ENCODE measurements at places on chromosomes 2 and 18. TPM values are rescaled to one million over a fixed set of nuclear protein-coding genes. Genes with fewer than 3 reads are reported as not detected.

Gene FOXD4L1
- 0.02 TPM for polyA plus RNA-seq

DNA sequence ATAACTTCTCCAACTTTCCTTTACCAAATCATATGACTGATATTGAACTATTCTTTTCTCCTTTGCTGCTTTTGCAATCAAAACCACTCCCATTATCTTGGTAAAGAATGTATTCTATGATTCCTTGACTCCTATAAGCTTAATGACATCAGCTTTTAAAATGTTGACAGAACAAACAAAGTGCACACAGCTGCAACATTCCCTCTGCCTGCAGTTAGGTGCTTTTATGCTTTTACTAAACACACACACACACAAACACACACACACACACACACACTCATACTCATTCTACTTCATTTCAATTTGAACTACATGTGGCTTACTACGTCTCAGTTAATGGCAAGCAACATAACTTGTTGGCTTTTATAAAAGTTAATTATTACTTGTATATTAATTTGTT, 946.6 kb downstream of the DPP10 start:
- DNase-seq = no peak

DNA sequence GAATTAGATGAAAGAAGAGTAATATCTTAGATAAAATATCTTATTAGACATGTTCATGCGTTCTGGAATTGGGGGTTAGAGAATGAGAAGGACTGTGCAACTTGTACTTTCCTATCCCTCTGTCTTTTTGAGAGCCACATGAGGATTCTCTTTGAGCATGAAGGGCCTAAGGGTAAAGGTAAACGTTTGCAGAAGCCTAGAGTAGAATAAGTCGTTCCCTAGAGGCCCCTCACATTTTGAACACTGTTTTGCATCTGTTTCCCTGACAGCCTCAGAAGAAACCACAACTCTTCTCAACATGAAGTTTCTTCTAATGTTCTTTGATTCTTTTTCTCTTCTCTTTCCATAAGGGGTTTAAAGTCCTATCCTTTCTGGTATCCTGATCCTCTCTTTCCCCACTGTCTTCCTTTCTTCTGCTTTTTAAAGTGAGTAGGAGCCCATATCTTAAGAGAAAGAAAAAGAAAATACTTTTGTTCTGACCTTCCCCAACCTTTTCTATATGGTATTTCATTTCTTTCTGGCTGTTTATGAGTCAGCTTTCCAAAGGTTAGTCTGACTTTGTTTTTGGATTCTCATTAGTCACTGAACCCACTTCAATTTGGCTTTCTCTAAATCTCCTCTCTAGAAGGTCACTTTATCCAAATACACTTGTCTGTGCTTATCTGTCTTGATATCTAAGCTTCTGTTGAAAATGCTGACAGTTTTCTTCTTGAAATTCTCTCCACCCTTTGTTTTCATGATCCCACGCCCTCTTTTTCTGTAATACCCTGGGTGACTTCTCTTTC, 34.8 kb downstream of the PPP1R1C start:
- DNase-seq = no peak

- DNase-seq = no peak
Measured at GRCh38 chr18:30177056-30177455, 865.5 kb downstream of the DSC3 start.

DNA sequence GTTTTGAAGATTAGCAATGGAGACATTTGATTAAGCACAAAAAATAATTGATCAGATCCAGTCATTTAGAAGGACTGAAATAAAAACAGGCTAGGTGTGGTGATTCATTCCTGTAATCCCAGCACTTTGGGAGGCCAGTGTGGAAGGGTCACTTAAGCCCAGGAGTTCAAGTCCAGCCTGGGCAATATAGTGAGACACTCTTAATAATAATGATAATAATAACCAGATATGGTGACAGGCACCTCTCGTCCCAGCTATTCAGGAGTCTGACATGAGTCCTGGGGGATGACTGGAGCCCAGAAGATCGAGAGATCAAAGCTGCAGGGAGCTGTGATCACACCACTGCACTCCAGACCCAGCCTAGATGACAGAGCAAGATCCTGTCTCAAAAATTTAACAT, 3.5 kb upstream of the FN1 start:
- no peak for DNase-seq

Gene CCDC68
- polyA plus RNA-seq = 0.34 TPM

GRCh38 chr18:63040788-63041410, 278.7 kb downstream of the BCL2 start:
- DNase-seq = no peak

DNA sequence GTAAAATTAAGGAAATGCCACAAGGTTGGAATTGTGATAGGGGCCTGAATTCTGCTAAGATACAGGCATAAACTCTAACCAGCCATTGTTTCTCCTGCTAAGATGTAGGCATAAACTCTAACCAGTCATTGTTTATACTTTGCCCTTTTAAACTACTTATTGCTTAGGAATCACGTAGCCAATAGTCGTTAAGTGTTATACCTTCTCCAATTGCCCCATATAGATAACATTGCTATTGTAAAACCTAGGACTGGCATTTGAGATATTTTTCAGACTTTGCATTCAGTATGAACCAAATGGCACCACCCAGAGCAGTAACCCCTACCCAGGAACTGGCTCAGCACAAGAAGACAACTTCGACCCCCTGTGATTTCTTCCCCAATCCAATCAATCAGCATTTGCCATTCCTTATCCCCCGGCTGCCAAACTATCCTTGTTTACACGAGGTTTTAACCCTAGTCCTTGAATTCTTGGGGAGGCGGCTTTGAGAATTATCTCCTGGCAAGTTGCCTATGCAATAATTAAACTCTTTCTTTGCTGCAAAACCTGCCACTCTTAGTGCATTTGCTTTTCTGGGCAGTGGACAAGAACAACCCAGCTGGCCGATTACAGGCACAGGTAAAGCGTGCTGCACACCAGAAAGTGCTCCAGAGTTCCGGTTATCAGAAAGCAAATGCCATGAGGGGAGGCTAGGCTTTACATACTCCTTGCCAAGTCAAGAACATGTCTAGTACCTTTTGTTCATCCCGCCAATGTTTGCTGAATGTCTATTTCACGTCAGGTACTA, 167.6 kb downstream of the LAMA1 start:
- DNase-seq = no peak
